ENCODE measurements at places on chromosomes 1 and 21.

- DNase-seq, result no peak
Observed at GRCh38 chr1:228668553-228669241, 66.6 kb upstream of the RHOU start.

DNA sequence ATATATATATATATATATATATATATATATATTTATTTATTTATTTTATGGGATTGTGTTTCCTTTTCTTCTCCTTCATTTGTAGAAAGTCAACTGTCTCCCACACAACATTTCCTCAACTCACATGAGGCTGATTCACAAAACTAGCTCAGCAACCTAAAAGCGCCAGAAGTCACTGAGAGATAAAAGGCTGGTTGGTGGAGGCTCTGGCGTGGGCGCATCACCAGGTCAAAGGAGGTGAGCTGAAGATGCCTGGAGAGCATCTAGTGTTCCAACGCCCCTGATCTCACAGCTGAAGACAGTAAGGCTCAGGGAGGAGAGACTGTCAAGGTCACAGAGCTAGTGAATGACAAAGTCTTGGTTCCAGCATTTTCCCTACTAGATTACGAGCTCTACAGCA is 78.0 kb downstream of the HLCS start:
- no peak for DNase-seq

DNA sequence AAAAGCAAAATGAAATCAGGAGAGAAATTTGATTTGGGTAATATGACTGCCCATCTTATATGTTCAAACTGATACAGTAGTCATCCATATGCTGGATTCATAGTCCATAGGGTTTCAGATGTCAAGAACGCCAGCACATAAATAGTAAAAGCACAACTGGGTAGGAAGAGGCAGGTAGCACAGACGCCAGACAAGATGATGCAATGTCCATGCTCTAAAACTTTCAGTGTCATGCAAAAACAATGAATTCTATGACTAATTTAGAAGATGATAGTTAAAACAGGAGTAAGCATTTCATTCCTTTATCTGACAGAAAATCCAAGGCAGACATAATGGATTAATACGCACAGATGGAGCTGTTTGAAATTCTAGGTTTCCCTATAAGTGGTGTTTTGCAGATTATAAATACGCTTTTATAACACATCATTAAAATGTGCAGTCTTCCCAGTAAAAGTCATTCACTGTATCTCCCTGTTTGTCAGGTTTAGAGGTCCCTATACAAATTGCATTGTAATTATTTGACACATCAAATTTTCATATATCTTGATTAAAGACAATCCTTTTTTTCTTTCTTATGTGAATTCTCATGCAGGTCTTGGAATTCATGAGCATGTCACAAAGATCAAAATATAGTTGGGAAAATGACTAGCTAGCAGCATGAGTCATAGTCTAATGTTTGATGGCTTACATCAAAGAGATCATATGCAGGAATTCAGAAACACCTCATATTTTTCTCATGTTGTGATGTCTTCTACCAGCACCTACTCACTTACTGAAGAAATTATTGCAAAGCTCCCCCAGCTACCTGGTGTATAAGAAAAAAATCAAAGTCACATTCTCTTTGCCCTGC is 139.9 kb downstream of the DSCAM start:
- DNase-seq, result peak; percentile 11

DNA sequence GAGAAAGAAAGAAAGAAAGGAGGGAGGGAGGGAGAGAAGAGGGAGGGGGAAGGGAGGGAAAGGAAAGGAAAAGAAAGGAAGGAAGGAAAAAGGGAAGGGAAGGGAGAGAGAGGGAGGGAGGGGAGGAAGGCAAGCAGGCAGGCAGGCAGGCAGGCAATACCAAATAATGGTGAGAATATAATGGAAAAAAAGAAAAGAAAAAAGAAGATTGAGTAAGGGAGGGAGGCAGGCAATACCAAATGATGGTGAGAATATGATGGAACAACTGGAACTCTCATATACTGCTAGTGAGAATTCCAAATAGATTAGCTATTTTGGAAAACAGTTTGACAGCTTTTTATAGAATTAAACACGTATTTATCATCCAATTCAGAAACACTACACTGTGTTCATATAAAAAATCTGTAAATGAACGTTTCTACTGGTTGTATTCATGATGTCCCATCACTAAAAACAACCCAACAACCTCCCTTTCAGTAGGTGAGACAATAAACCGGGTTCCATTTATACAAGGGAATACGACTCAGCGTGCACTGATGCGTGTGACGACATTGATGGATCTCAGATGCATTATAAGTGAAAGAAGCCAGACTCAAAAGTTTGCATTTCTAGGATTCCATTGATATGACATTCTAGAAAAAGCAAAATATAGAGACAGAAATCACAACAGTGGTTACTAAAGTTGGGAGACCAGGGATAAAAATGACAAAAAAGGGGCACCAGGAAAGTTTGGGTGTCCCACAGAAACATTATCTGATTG is 226.4 kb downstream of the DSCAM start:
- no peak for DNase-seq

DNA sequence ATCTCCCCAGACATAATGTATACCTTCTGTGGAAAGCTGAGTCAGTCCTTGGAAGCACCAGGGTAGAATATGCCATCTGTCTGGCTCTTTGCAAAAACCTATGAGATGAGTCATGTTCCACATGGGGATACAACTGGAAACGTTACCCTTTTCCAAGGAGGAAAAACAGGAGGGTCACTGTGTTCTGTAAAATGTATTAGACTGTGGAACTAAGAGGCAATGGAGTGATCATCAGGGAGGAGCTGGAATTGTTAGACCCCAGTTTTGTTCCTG is 16.1 kb upstream of the PSMD4 start:
- peak; percentile 85 for DNase-seq
